Lower leg skin (tissue), 4 donors: ENCODE measurements at places on chromosomes 2 and 18. TPM values are rescaled to one million over a fixed set of nuclear protein-coding genes. Genes with fewer than 3 reads are reported as not detected.
A peak's percentile ranks its signal among the peaks of the same experiment; 100 is the strongest.

Gene PLEK
- total RNA-seq = 2.9 TPM

Gene FBXO41
- 2.9 TPM for total RNA-seq

DNA sequence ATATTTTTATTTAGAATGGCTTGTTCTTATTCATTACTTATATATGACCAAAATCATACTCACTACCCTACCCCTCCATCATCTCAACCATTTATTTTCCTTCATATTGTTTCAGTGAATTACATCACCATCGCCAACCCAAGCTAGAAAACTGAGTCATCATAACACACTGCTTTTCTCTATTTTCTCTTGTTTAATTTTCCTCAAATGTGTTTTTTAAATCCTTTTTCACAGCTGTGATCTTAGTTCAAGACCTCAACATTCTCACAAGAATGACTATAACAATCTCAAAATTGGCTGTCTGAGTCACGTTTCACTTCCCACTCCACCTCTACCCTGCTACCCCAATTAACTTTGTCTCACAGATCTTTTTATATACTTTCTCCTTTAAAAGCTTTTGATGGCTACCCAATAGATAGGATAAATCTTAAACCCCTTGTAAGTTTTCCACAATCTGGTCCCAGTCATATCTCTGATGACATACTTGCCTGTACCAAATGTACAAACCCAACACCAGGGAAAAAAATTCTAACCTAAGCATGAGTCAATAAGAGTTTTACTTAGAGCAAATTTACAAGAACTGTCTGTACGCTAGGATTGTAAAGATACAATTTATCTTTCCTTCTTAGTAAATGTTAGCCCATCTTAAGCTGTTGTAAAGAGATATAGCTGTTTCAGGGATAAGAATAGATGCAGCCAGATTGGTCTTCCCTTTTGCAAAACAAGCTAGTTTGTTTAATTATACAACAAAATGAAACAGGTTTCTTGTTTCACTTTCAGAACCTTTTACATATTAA is 635.1 kb upstream of the SLC39A10 start:
- DNase-seq = no peak

DNA sequence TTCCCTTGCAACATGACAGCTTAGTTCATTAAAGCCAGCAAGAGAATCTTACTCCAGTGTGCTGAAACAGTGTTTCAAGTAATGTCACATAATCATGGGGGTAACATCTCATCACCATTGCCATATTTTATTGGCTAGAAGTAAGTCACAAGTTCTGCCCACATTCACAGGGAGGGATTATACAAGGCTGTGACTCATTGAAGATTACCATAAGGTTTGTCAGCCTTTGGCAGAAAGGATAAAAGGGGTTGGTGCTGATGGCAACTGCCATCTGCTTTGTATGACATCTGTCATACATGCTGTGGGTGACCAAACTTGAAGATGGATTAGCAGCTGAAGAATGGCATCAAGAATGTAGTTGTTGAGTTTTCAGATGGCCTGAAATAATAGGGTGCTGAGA is 61.2 kb downstream of the KCNE4 start:
- no peak for DNase-seq

- peak; percentile 21 for DNase-seq
Measured at GRCh38 chr2:11675423-11676112, 5.6 kb upstream of the NTSR2 start.

Gene UGT1A3
- 0.54 TPM for total RNA-seq

DNA sequence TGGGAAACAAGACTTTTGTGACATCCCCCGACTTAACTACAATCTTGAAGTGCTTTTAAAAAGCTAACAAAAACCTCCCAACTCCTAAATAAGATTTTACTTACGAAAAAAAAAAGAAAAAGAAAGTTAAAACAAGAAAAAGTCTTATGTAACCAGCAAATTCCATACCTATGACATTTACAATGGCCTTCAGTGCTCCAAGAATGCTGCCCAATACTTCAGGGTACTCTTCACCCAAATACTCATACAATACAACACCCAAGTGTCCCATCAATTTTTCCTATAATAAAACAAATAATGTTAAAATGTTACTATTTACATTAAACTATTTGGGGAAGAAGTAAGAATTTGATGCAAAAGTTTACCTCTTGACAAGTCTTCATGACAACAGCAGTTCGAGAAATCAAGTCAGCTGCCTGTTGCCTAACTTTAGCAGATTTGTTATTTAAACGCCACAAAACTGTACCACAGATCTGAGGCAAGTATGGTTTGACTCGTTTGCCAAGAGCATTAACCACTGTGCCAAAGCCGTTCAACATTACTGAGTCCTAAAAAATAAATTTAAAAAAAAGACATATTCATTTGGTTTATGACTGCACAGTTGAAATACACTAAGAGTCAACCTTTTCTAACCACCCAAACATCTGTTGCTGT is 34.8 kb downstream of the SF3B1 start:
- DNase-seq = no peak

- no peak for DNase-seq
Measured at GRCh38 chr2:104473546-104473945, 380.4 kb upstream of the POU3F3 start.

DNA sequence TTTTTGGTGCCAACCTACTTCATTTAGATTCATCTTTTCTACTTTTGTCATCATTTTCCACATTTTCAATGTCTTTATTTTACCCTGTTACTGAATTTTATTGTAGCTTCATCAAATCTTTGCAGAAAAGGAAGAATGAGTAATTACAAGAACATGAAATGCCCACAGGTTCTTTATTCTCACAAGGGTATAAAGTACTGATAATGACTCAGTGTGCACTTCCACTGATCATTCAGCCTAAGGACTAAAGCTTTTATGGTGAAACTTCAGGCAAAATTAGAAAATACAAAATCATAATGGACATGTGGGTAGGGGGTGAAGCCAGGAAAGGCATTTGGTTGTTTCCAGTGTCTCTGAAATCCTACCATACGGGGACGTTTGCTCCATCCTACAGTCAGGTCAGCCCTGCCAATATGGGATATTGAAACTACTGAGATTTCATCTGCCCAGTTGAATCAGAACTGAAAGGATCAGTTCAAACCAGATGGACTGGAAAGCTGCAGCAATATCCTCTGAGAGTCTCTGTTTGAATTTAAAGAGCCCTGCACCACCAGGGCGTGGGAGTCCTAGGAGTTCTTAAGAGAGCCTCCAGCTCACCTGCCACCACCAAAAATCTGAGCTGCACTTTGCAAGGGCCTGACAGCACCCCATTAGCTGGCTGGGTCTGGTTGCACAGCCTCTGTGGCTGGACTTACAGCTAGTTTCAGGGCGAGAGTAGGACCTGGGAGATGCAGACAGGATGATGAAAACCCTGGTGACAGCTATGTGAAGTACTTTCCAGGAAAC is 390.4 kb downstream of the CMPK2 start:
- no peak for DNase-seq

DNA sequence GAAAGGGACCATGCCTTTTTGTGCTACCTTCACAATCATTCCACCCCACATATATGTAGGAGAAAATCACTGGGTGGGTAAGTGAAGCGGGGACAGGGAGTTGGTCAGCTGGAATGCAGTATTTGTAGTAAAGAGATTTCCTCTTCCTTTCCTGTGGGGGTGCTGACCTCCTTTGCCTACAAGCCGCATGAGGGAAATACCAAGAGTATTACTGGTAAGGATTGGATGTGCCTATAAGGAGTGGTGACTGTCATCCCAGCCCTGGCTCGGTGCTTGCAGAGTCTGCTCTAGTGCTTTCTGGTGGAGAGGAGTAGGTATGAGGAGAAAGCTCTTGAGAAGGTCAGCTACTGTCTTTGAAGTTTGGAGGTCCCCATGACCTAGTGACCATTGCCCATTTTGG is 324.6 kb downstream of the HRH4 start:
- no peak for DNase-seq

DNA sequence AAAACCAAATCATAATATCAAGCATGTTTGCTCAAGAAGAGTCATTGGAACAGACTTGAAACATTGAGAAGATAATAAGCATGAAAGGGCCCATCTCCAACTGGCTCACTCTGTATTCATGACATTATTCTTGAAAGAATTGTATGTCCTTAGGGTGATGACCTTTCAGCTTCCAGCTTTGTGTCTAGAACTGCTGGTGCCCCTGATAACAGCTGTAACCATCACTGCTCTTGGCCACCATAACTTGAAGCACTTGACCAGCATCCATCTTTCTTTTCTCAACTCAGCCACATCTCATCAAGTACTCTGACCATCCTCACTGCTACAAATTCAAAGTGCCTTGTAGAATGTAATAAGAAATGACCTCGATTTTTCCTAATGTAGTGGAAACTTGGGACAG is 289.9 kb downstream of the SLC8A1 start:
- DNase-seq = no peak

Gene C2orf78
- total RNA-seq = not detected

Gene ITGB6
- total RNA-seq = 7.5 TPM

GRCh38 chr18:46013484-46014189 is 46.5 kb upstream of the EPG5 start:
- no peak for DNase-seq

- no peak for DNase-seq
Measured at GRCh38 chr2:224055101-224055500, 16.0 kb upstream of the SERPINE2 start.

Gene CCDC68
- total RNA-seq = 1.3 TPM

Gene FOXI3
- total RNA-seq = not detected

Gene KLHL29
- total RNA-seq = 27.3 TPM

Gene DNAH6
- 0.02 TPM for total RNA-seq
